ENCODE measurements at places on chromosomes 11 and 22.

- no peak for DNase-seq
Measured at GRCh38 chr11:96393753-96394348, 4.0 kb downstream of the JRKL start.

GRCh38 chr11:108009497-108010370 lies 1.0 kb downstream of the CUL5 start:
- no peak for DNase-seq

- no peak for DNase-seq
Measured at GRCh38 chr11:73612601-73613140, 14.8 kb upstream of the FAM168A start.

- no peak for DNase-seq
Measured at GRCh38 chr11:101010899-101011298, 118.7 kb downstream of the PGR start.

DNA sequence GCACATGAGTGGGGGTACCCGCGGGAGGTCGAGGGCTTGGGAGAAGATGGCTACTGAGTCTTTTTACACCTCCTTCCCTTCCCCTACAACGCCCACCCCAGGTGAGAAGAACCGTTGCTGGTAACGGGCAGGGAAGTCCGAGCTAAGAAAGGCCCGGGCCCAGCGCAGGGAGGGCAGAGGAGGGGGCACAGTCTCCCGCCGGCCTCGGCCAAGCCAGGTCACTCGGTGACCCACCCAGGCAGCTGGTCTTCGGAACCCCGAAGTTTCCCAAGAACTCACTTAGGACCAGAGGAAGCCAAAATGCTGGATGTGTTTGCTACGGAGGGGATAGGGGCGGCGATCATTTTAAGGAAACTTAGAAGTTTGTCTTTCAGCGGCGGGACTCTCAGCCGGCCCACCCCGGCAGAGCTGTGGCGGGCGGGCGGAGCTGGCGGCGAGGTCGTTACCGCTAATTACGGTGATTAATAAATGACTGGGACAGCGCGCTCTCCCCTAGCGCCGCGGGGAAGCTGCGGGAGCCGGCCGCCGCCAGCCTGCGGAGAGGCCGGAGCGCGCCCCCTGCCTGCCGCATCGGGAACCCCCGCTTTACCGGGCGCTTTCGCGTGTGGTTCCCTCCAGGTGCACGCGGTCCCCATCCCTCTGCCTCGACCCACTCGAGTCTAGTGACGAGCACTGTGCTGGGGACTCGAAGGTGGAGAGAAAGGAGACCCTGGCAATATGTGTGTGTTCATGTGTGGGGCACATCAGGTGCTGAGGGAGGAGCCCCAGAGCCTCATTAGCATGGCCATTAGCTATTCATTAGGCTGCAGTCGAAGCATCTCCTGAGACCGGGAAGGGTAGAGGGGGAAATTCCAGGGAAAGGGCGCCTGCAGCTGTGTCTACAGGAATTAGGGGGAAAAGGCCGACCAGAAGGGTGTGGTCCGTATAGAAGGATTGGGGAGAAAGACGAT lies 945 bp downstream of the ROBO3 start:
- DNase-seq: no peak

Measured in stimulated activated CD8-positive, alpha-beta memory T cell treated with anti-CD3 and anti-CD28 coated beads, Interleukin-4, amount 100 ng/mL, for 4 hours (primary cell).